ENCODE measurements at places on chromosomes 6 and 20.

DNA sequence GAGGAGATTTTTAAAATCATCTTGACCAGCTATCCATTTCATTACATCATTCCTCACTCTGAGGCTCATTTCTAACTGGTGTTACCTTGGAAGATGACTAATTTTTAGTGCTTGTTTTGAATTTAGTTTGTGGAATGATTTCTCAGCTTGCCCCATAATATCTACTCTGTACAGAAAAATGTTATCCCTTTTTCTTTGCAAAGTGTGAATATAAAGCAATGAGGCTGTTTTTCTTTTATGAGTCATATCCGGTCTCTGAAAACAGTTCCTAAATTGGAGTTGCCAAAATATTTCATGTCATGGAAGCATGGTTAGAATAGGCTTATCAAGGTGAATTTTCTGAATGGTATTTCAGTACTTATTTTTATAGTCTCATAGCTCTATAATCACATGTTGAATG is 43.8 kb downstream of the FUT9 start:
- no peak for DNase-seq

- peak; percentile 86 for DNase-seq
Measured at GRCh38 chr6:145749632-145750031, 14.3 kb upstream of the EPM2A start.

- no peak for DNase-seq
Measured at GRCh38 chr6:158290659-158291058, 21.6 kb upstream of the TULP4 start.

- peak; percentile 86 for DNase-seq
Measured at GRCh38 chr20:3818155-3819151, 1.9 kb upstream of the AP5S1 start.

GRCh38 chr6:13917141-13917540 is 7.6 kb upstream of the RNF182 start:
- DNase-seq = peak; percentile 10

GRCh38 chr6:106519460-106520394 is 109.6 kb downstream of the RTN4IP1 start:
- peak; percentile 93 for DNase-seq
